Stimulated activated CD8-positive, alpha-beta memory T cell treated with anti-CD3 and anti-CD28 coated beads, Interleukin-4, amount 100 ng/mL, for 4 hours (primary cell): ENCODE measurements at places on chromosomes 2 and 18.

- no peak for DNase-seq
Observed at GRCh38 chr2:144712550-144712940, 192.6 kb upstream of the ZEB2 start.

DNA sequence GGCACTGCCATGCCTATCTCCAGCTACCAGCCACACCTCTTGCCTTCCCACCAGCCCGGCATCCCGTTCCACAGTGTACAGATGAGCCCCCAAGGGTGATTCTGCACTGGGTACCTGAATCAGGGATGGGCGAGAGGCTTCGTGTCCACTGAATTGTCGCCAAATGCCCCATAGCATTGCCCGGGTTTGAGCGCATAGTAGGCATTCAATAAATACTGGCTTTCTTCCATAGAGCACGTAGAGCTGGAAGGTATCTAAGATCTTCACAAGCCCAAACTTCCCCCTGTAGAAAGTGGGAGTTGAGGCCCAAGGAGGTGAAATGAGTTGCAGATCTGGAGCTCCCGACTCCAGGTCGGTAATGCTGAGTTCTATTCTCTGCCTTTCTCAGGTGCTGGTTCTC is 358.7 kb downstream of the LPIN1 start:
- no peak for DNase-seq

GRCh38 chr2:126722546-126722945 is 66.6 kb downstream of the GYPC start:
- no peak for DNase-seq

DNA sequence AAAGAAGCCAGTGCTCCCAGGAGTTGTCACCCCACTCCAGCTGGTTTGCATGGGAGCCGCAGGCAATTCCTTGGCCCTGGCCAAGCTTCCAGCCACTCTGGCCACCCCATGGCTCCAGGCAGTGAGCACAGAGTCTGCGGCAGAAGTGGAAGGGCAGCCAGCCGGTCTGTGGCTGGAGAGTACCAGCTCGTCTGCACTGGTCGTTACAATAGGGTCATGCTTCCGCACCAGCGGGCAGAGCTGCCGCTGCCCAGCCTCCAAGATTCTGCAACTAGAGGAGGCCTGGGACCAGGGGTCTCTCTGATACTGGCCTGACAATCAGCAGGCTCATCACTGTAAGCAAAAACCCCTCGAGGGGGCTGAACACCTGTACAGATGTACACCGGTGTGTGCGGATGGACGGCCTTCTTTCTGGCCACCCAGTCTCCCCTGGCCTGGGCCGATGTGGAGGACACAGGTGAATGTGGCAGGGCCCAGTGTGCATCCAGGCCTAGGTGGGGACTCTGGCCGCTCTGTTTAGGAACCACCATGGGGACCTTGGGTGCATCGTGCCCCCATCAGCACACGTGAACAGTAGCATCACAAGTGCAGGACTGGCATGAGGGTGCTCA is 51.9 kb upstream of the ODC1 start:
- no peak for DNase-seq

GRCh38 chr18:23073996-23074606 is 61.2 kb upstream of the CABLES1 start:
- no peak for DNase-seq

- DNase-seq: no peak
Observed at GRCh38 chr2:28344756-28345373, 47.8 kb upstream of the FOSL2 start.

- no peak for DNase-seq
Observed at GRCh38 chr2:192159208-192159607, 35.5 kb downstream of the TMEFF2 start.

DNA sequence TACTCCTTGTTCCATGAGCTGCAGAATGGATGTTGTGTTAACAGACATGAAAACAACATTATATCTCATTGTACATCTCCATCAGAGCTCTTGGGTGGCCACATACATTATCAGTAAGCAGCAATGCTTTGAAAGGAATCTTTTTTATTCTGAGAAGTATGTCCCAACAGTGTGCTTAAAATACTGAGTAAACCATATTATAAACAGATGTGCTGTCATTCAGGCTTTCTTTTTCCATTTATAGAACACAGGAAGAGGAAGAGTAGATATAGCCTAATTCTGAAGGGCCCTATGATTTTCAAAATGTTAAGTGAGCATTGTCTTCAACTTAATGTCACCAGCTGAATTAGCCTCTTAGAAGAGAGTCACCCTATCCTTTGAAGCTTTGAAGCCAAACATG is 44.3 kb upstream of the CABYR start:
- no peak for DNase-seq

GRCh38 chr18:76772665-76773064 is 49.7 kb upstream of the ZNF236 start:
- no peak for DNase-seq

- DNase-seq: no peak
Observed at GRCh38 chr2:116435648-116436047, 1378.8 kb upstream of the DDX18 start.

GRCh38 chr2:193461431-193461934 is 1266.8 kb upstream of the TMEFF2 start:
- DNase-seq: no peak

GRCh38 chr2:46298272-46298521 is 990 bp downstream of the EPAS1 start:
- DNase-seq: no peak

DNA sequence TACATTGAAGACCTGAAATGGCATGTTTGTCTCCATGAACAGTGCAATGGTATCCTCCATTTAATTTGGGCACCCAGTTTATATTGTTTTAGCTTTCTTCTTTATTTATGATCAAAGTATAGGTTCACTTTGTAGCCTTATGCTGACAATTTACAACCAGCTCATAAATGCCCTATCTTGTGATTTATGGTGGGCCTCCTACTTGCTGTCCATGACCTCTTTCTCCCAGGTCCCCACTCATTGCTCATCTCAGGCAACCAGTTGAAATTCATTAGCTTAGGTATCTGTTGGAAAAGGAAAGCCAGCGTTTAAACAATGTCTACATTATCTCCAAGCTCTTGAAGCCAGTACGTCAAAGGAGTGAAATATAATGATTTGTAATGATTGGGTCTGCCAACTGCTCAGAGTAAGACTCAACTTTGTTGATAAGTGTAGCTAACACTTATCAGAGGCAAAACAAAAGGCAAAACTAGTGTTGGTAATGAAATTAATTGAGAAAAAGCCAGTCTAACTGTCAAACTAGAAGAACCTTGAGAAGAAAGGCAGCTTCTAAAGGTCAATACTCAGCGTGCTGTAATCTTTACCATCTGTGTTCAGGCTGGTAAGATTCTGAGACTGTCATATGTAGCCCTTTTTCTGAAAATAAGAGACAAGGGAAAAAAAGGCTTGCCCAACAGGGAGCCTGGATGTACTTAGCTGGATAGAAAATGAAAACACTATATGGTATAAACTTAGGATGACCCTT is 695.9 kb downstream of the EPHA4 start:
- DNase-seq: no peak

GRCh38 chr2:221758076-221758475 is 186.0 kb upstream of the EPHA4 start:
- no peak for DNase-seq

- no peak for DNase-seq
Observed at GRCh38 chr2:233833345-233833744, 21.0 kb downstream of the HJURP start.

- no peak for DNase-seq
Observed at GRCh38 chr2:239265681-239266433, 135.0 kb downstream of the HDAC4 start.

DNA sequence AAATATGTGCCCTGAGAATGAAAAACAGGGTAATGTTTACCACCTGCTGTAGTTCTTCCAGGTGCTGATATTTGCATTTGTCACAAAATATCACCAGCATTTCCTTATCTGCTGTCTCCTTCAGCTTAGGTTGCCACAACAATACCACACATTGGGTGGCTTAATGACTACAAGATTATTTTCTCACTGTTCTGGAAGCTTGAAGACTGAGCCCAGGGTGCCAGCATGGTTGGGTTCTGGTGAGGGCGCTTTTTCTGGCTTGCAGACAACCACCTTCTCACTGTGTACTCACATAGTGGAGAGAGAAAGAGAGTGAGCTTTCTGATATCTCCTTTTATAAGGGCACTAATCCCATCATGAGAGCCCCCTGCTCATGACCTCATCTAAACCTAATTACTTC is 407.5 kb upstream of the RGPD4 start:
- no peak for DNase-seq

GRCh38 chr18:49459404-49460171 is 857 bp downstream of the DYM start:
- DNase-seq: peak; percentile 5

DNA sequence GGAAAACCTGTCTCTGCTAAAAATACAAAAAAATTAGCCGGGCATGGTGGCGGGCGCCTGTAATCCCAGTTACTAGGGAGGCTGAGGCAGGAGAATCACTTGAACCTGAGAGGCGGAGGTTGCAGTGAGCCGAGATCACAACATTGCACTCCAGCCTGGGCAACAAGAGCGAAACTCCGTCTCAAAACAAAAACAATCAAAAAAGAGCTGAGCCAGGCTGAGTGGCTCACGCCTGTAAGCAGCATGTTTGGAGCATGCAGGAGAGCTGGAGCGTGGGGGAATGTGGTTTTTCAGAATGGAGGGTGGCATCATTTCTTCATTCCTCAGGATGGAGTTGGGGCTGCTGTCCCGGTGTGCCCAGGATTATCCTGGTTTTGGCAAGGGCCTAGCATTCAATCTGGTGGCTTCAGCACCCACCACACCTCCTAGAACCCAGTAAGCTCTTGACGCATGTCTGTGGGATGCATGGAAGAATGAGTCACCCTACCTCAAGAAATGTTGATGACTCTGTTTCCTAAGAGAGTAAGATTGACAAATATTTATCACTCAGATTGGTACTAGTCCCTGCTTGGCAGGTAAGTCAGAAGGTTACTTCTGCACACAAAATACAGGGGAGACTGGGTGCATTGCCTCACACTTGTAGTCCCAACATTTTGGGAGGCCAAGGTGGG is 90.2 kb upstream of the ODC1 start:
- no peak for DNase-seq

GRCh38 chr2:236584521-236585384 is 15.1 kb downstream of the ACKR3 start:
- no peak for DNase-seq

- no peak for DNase-seq
Observed at GRCh38 chr18:27627927-27628326, 442.8 kb upstream of the CHST9 start.

DNA sequence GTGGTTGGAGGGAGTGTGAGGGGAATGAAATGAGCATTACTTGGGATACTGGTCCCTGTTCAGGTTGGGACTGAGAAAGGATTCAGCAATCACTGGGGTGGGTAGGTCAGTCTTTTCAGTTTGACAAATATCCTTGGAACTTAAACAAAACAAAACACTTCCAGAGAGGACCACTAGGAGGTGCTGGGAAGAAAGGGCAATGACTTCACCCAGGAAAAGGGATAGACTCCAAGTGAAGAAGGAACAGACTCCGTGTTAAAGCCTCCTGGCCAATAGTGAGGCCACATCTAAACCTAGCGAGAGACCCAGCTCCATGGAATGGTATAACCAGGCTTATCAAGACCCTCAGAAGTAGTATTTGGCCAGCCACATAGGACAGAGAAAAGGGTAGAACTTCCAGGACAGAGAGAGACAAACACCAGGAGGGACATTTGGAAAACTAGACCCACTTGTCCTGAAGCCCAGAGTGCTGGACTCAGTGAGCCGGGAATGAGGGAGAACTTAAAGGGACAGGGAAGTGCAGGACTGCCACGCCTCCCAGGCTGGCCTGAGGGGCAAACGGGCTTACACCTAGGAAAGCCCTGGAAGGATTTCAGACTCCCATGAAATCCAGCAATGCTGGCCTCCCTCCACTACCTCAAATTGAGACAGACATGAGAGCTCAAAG is 19.6 kb upstream of the KCNG3 start:
- no peak for DNase-seq

DNA sequence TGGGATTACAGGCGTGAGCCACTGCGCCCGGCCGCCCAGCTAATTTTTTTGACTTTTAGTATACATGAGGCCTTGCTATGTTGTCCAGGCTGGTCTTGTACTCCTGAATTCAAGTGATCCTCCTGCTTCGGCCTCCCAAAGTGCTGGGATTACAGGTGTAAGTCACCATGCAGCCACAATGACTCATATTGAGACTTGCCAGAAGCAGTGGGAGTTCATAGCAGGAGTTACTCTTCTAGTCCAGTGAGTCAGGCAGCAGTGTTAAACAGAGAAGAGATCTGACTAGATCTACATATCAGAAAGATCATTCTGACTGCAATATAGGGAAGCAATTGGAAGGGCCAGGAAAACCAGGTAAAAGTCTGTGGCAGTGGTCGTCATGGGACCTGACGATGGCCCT is 1.5 kb upstream of the FLACC1 start:
- peak; percentile 2 for DNase-seq

DNA sequence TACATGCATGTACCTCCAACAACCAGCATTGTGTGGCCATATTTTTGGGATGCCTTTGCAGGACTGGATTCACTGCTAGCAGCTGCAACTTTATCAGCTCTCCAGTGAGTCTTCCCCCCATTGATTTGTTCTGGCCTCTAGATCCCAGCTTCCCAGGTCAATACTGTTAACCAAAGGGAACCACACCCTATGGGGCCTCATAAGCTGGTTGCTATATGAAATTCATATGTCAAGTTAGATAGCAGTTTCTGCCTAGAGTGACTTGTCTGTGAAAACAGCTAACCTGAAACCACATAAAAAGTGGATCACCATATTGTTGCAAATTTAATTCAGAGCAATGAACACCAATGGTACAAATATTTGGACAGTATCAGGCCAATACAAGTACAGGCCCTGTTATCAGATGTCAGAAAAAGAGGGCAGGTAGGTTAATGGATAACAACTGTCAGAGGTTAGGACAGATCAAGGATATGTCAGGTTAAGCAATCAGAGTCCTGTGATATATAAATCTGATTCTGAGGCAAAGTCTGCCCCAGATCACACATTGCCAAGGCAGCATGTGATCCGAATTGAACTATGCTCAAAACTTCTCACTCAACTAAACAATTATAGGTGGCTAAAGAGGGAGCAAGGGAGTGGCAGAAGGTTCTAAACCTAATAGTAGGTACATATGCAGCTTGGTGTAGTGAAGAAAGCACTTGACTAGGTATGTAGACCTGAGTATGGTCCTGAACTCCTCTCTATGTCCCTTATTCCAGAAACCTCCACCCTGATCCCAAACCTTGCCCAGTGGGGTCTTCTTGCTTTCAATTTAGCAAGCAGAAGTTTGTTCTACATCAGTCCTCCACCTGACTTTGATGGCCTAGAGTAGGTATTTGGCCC is 310.2 kb upstream of the STON1 start:
- DNase-seq: no peak

- DNase-seq: no peak
Observed at GRCh38 chr2:86066007-86066578, 39.6 kb downstream of the POLR1A start.

GRCh38 chr2:50026236-50026635 is 871.9 kb upstream of the FSHR start:
- DNase-seq: no peak

DNA sequence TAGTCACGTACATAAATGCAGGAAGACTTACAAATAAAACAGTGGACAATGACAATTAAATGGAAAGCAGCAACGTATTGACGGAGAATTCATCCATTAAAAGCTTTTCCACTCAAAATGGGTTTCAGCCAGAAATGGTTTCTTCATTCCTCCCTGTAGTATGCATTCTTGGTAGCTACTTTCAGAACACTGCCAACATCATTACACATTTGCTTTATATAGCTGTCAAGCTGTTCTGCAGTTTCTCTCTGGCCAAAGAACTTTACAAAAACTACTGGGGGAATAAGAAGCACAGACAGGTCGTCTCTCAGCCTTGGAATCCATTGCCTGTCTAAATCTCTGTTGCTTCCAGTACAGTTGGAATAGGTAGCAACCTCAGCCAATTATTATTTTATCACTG is 84.1 kb upstream of the NCKAP5 start:
- DNase-seq: no peak

- DNase-seq: no peak
Observed at GRCh38 chr18:55458456-55459203, 129.4 kb downstream of the TCF4 start.
